ENCODE measurements at places on chromosomes 7 and 10. TPM values are rescaled to one million over a fixed set of nuclear protein-coding genes. Genes with fewer than 3 reads are reported as not detected.

Gene WNT2
- not detected for total RNA-seq

DNA sequence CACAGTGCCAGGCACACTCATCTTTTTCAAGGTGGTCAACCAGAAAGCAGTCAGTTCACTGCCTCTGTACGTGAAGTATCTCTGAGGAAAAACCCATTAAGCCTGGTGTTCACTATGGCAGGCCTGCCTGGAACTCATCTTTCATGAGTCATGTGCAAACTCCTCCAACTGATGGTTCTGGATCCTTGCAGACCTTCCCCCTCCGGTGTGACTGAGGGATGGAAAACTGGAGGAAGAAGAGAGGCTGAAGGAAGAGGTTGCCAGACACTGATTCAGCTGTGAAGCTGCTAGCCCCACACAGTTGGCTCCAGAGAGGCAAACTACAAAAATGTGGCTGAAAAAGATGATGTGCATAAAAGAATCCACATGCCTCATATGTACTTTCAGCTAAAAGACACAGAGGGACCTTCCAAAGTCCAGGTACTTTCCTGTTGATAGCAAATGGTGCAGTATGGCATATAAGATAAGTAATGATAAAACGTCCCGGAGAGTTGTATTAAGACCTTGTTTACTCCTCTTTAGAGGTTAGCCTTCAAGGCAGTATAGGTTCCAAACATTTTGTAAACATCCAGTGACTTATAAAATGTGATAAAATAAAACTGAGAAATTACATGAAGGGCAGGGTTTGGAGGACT lies 2.7 kb downstream of the CYP3A5 start:
- no peak for DNase-seq
- no peak overlapping the region for H3K27ac ChIP-seq
- H3K4me1 ChIP-seq: no peaks in the 10 kb centered on the region

DNA sequence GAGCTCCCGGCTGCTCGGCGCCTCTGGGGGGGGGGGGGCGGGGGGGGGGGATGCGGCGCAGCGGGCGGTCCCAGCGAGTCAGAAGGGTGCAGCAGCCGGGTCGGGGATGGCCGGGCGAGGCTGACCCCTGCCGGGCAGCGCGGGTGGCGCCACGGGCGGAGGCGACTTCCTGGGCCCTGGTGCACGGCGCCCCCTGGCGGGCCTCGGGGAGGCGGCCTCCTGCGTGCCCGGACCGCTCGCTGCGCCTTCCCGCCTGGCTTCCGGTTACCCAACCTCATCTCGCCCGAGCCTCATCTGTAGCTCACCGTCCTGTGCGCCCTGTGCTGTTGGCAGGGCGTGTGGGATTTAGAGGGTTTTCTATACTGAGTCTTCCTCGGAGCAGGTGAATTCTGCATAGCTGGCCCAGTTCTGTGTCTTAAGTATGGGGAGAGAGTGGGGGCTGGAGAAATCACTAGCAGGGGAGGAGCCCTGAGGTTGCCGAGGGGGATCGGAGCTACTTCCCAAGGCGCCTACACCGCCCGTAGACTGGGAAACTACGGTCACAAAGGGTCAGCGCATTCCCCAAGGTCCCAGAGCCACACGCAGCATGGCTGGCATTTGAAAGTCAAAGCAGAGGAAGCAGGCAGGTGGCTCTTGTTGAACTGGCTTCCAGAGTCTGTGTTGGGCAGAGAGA lies 28.3 kb upstream of the WDFY4 start:
- DNase-seq: peak; percentile 95
- H3K36me3 ChIP-seq: no peaks in the 10 kb centered on the region
- H3K4me3 ChIP-seq: peak overlapping the region; percentile 89
- H3K27me3 ChIP-seq: peaks cover 51% of the 10 kb centered on the region
- H3K4me1 ChIP-seq: peaks cover 8% of the 10 kb centered on the region

Gene GIMAP6
- not detected for total RNA-seq

Gene HABP2
- not detected for total RNA-seq

GRCh38 chr7:1620835-1621234 lies 49.2 kb upstream of the ELFN1 start:
- no peak overlapping the region for H3K27ac ChIP-seq
- H3K4me1 ChIP-seq: no peaks in the 10 kb centered on the region
- H3K36me3 ChIP-seq: no peaks in the 10 kb centered on the region
- no peak for DNase-seq
- H3K4me3 ChIP-seq: no peak overlapping the region

- peaks cover 3% of the 10 kb centered on the region for H3K4me1 ChIP-seq
- DNase-seq: no peak
- H3K27ac ChIP-seq: no peak overlapping the region
- H3K4me3 ChIP-seq: no peak overlapping the region
- H3K27me3 ChIP-seq: peaks cover 77% of the 10 kb centered on the region
Observed at GRCh38 chr10:101097881-101098280, 33.2 kb upstream of the TLX1 start.

DNA sequence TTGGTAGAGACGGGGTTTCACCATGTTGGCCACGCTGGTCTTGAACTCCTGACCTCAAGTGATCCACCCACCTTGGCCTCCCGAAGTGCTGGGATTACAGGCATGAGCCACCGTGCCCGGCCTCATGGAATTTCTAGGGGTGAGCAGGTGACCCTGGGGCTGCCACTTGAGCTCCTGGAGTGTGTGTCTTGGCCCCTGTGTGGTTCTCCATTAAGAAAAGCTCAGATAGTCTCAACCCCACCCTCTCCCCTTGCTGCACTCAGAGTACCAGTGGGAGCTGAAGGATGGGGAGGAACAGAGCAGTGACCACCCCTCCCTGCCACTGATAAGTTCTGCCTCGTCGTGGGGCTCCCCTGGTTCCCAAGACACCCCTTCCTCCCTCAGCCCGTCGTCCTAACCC lies 45.3 kb downstream of the RCC1L start:
- H3K27ac ChIP-seq: no peak overlapping the region
- DNase-seq: no peak
- no peaks in the 10 kb centered on the region for H3K27me3 ChIP-seq
- H3K36me3 ChIP-seq: peaks cover 7% of the 10 kb centered on the region

GRCh38 chr10:100357059-100357858 lies 10.2 kb downstream of the SCD start:
- DNase-seq: no peak
- H3K4me3 ChIP-seq: peak overlapping the region; percentile 76
- H3K36me3 ChIP-seq: peaks cover 74% of the 10 kb centered on the region
- H3K4me1 ChIP-seq: peaks cover 89% of the 10 kb centered on the region
- H3K27ac ChIP-seq: peak overlapping the region; percentile 4

- peaks cover 58% of the 10 kb centered on the region for H3K4me1 ChIP-seq
- no peak for DNase-seq
- no peak overlapping the region for H3K4me3 ChIP-seq
- no peaks in the 10 kb centered on the region for H3K27me3 ChIP-seq
- no peaks in the 10 kb centered on the region for H3K36me3 ChIP-seq
- peak overlapping the region; percentile 79 for H3K27ac ChIP-seq
Observed at GRCh38 chr10:112631501-112632400, 184.7 kb downstream of the VTI1A start.

DNA sequence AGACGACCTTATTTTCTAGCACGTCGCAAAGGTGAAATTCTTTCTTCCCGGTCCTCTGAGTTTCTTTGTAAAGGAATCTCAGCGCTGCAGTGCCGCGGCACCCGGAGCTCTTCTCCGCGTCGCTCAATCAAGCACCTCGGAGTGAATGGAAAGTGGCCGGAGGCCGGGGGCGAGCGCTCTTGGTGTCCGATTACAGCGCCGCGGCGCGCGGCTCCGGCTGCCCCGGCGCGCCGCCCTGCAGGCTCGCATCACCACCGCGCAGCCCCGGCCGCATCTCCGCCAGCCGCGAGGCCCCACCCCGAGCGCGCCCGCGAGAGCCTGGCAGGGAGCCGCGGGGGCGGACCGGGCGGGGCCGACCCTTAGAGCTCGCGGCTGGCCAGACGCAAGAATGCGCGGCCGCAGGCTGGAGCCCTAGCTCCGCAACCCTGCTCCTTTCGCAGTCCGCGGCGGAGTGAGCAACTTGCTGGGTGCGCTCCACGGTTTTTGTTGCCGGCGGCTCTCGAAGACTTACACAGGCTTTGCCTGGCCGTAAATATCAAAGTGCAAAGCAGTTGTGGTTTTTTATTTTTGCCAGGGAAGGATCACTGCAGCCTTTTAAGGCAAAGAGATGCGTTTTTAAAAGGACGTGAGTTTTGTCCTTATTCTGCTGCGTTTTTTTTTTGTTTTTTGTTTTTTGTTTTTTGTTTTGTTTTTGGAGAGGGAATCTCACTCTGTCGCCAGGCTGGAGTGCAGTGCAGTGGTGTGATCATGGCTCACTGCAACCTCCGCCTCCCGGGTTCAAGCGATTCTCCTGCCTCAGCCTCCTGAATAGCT lies at the start of gene SEMA3C:
TSS of gene SEMA3C (minus strand) at position 143 of the 813 bp plus-strand sequence. CDS start 2,270 bp downstream, outside the sequence.
- no peaks in the 10 kb centered on the region for H3K27me3 ChIP-seq
- H3K4me3 ChIP-seq: peak within 1 kb of the TSS; percentile 88
- peak; percentile 83 for DNase-seq
- H3K36me3 ChIP-seq: peaks cover 5% of the 10 kb centered on the region

Gene OGDHL
- 10.6 TPM for total RNA-seq

Gene MAGI2
- total RNA-seq: 10.0 TPM

DNA sequence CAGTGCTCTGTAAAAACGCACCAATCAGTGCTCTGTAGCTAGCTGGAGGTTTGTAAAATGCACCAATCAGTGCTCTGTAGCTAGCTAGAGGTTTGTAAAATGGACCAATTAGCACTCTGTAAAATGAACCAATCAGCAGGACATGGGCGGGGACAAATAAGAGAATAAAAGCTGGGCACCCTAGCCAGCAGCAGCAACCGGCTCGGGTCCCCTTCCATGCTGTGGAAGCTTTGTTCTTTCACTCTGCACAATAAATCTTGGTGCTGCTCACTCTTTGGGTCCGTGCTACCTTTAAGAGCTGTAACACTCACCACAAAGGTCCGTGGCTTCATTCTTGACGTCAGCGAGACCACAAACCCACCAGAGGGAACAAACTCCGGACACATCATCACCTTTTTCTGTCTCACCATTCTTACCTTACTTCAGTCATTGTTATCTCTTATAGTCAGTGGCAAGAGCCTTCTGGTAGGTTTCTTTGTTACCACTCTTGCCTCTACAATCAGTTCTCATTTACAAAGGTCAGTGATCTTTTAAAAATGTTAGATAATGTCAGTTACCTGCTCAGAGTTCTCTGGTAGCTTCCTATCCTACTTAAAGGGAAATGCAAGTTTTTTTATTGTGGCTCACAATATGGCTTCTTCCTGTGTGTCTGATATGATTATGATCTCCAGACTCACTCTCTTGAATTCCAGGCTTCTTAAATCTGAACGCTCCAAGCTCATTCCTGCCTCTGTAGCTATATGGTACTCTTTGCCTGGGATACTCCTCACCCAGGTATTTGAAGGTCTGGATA lies 4.5 kb downstream of the STAM start:
- peaks cover 47% of the 10 kb centered on the region for H3K4me1 ChIP-seq
- DNase-seq: no peak
- H3K4me3 ChIP-seq: peak overlapping the region; percentile 18
- H3K27me3 ChIP-seq: no peaks in the 10 kb centered on the region
- H3K27ac ChIP-seq: no peak overlapping the region
- peaks cover 14% of the 10 kb centered on the region for H3K36me3 ChIP-seq

- H3K4me1 ChIP-seq: peaks cover 10% of the 10 kb centered on the region
- no peaks in the 10 kb centered on the region for H3K27me3 ChIP-seq
- no peak overlapping the region for H3K27ac ChIP-seq
- DNase-seq: no peak
Observed at GRCh38 chr10:124035928-124036558, 57.4 kb downstream of the CHST15 start.

Gene LEP
- not detected for total RNA-seq

Gene GIMAP8
- total RNA-seq: not detected

Gene PPP1R17
- total RNA-seq: 1.2 TPM

Gene FRMD4A
- 65.3 TPM for total RNA-seq

DNA sequence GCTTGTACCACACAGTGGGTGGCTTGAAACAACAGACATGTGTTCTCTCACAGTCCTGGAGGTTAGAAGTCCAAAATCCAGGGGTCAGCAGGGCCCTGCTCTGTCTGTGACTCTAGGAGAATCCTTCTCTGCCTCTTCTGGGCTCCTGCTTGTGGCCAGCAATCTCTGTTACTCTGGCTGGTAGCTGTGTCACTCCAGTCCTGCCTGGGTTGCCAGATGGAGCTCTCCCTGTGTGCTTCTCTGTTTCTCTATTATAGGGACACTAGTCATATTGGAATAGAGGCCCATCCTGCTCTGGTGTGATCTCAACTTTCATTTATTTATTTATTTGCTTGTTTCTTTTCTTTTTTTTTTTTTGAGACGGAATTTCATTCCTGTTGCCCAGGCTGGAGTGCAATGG lies 276.6 kb upstream of the GALNT17 start:
- no peak overlapping the region for H3K27ac ChIP-seq
- DNase-seq: no peak
- no peaks in the 10 kb centered on the region for H3K27me3 ChIP-seq
- H3K4me3 ChIP-seq: no peak overlapping the region
- H3K4me1 ChIP-seq: no peaks in the 10 kb centered on the region

DNA sequence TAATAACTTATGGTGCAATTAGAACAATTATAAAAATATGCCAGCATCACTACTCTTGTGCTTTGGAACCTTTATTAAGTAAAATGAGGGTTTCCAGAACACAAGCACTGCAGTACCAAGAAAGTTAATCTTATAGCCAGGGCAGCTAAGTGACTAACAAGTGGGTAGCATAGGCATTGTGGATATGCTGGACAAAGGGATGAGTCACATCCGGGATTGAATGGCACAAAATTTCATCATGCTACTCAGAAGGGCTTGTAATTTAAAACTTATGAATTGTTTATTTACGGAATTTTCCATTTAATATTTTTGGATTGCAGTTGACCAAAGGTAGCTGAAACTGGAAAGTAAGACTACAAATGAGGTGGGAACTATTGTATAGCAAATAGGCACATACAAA lies 250.6 kb downstream of the C7orf25 start:
- DNase-seq: no peak
- no peaks in the 10 kb centered on the region for H3K4me1 ChIP-seq
- no peak overlapping the region for H3K27ac ChIP-seq

Gene PARG
- total RNA-seq: 51.2 TPM

DNA sequence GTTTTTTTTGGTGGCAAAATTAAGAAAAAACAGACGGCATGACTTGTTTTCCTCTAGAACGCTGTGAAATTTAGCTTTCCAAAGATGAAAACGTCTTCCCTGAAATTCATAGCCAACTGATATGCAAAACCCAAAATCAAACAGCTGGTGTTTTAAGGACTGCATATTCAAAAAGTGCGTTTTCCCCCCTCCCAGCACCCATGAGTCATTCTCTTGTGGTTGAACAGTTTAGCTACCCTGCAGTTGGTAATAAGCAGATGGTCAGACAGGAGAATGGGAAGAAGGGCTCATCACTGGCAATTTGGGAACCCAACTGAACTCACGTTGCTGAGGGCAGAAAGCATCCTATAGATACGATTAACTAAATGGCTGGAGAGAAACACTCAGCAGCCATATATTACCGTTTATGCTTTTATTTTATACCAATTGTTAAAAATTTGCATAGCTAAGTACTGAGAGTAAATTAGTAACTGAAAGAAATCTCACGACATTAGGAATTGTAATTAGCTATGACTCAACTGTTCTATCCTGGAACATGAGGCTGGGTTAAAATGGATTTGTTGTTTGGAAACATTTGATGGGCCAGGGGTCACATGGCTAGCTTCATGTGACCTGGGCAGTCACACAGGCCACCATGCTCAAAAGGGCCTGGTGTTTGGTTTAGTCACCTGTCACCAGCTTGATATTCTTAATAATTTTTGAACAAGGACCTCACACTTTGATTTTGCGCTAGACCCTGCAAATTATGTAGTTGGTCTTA lies 343.1 kb downstream of the PHTF2 start:
- no peak overlapping the region for H3K27ac ChIP-seq
- no peaks in the 10 kb centered on the region for H3K36me3 ChIP-seq
- no peaks in the 10 kb centered on the region for H3K27me3 ChIP-seq

- no peak overlapping the region for H3K27ac ChIP-seq
- no peaks in the 10 kb centered on the region for H3K27me3 ChIP-seq
- DNase-seq: no peak
- no peaks in the 10 kb centered on the region for H3K4me1 ChIP-seq
Observed at GRCh38 chr10:91726355-91726754, 71.9 kb upstream of the TNKS2 start.

All from neural crest cell (in vitro differentiated cells).